ENCODE measurements at places on chromosomes 6 and 20.

DNA sequence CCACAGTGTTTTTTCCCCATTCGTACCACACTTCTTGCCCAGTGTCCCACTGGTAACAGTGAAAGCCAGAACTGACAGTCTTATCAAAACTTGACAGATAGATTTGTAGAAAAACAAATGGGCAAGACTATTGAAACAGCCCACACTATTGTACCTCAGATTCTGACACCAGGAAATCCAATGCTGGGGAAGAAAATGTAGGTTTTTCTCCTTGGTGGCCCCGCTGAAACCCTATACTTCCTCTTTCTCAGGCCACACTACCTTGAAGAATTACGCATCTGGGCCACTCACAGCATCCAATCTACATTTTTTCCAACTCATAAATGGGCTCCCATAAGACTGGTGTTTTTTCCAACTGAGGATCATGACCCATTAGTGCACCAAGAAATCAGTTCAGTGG is 90.9 kb upstream of the HDDC2 start:
- no peaks in the 10 kb centered on the region for H3K36me3 ChIP-seq
- H3K4me3 ChIP-seq = no peak overlapping the region
- H3K27ac ChIP-seq = no peak overlapping the region
- no peaks in the 10 kb centered on the region for H3K27me3 ChIP-seq
- no peak for DNase-seq

DNA sequence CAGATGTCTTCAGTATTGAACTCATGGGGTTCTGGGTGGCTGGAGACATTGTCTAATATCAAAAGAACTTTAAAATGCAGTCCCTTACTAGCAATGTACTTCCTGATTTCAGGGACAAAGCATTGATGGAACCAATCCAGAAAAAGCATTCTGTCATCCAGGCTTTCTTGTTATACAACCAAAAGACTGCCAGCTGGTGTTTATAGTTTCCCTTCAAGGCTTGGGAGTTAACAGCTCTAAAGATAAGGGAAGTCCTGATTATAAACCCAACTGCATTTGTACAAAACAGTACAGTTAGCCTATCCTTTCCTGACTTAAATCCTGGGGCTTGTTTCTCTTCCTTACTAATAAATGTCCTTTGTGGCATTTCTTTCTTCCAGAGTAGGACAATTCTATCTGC is 160.0 kb downstream of the COL21A1 start:
- H3K27ac ChIP-seq = no peak overlapping the region
- no peaks in the 10 kb centered on the region for H3K27me3 ChIP-seq
- H3K4me1 ChIP-seq = no peaks in the 10 kb centered on the region
- no peaks in the 10 kb centered on the region for H3K36me3 ChIP-seq

GRCh38 chr6:88370127-88370710 is 204.1 kb upstream of the CNR1 start:
- no peaks in the 10 kb centered on the region for H3K4me1 ChIP-seq
- no peaks in the 10 kb centered on the region for H3K27me3 ChIP-seq
- H3K36me3 ChIP-seq = no peaks in the 10 kb centered on the region

- H3K4me1 ChIP-seq = no peaks in the 10 kb centered on the region
- no peaks in the 10 kb centered on the region for H3K36me3 ChIP-seq
- H3K27ac ChIP-seq = no peak overlapping the region
Observed at GRCh38 chr6:145087034-145087433, 648.3 kb downstream of the EPM2A start.

- H3K36me3 ChIP-seq = no peaks in the 10 kb centered on the region
- no peak for DNase-seq
Observed at GRCh38 chr6:159578629-159579028, 114.4 kb downstream of the SOD2 start.

DNA sequence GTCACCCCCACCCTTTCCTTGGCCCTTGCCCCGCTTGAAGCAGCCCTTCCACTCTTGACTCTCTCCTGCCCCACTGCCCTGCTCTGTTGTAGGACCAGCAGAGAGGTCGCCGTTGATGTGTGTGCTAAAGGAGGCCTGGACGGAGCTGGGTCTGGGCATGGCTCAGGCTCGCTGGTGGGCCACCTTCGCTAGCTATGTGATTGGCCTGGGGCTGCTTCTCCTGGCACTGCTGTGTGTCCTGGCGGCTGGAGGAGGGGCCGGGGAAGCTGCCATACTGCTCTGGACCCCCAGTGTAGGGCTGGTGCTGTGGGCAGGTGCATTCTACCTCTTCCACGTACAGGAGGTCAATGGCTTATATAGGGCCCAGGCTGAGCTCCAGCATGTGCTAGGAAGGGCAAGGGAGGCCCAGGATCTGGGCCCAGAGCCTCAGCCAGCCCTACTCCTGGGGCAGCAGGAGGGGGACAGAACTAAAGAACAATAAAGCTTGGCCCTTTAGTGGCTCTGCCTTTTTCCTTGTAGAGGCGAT is 3.0 kb downstream of the SMPD2 start:
- peaks cover 16% of the 10 kb centered on the region for H3K4me1 ChIP-seq
- peaks cover 59% of the 10 kb centered on the region for H3K36me3 ChIP-seq
- no peak overlapping the region for H3K4me3 ChIP-seq
- H3K27ac ChIP-seq = no peak overlapping the region
- DNase-seq = no peak
- peaks cover 2% of the 10 kb centered on the region for H3K27me3 ChIP-seq

- H3K36me3 ChIP-seq = no peaks in the 10 kb centered on the region
- H3K27ac ChIP-seq = no peak overlapping the region
- no peak for DNase-seq
Observed at GRCh38 chr20:48024539-48024938, 239.3 kb upstream of the SULF2 start.

Measured in thymus (tissue), 14 donors.